ENCODE measurements at places on chromosomes 6 and 20.
A peak's percentile ranks its signal among the peaks of the same experiment; 100 is the strongest.

DNA sequence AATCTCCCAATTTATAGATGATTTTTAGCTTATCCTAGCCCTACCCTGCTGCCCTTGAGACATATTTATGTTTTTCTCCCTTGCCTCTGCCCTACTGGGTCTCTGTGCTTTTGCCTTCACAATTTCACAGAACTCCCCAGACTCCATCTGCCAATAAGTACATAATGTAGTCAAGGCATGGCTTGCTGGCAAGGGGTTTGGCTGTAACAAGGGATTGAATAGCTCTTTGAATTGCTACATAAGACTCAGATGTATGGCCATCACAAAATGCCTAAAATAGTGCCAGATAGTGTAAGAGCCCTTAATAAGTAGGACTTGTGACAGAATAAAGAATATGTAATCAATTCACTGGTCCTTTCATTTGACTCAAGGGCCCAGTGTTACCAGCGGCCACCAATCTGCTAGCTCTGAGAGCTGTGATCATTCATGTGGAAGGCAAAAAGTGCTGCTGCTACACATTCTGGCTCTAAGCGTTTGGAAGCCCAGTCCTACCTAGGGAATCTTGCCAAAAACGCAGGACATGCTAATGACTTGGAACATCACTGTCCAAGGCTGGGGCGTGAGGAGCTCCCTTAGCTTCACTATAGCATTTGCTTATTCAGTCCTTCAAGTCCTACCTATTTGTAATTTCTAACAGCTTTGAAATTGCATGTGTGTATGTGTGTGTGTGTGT, 20.5 kb downstream of the CLVS2 start:
- no peak for DNase-seq

GRCh38 chr20:57092900-57093530, 173.4 kb downstream of the BMP7 start:
- DNase-seq: no peak

DNA sequence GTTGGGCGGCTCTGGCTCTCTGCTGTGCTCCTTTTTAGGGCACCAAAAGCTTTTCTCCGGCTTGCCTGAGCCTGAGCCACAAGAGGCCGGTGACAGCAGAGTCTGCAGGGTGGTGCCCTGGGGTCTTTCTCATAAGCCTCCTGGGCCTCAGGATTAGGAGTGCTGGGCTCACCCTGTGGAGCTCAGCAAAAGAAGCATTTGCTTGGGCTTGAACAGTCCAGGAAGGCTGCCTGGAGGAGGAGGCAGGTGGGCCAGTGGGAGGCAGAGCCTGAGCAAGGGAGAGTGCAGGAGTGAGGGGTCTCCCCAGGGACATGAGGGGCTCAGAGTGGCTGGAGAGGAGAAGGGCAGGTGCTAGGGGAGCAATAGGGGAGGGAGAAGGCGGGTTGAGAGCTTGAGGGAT, 32.9 kb upstream of the MRGBP start:
- no peak for DNase-seq

- no peak for DNase-seq
These were observed 37.9 kb downstream of the SPATA2 start for GRCh38 chr20:49877386-49877921.

GRCh38 chr6:150929416-150929815, 63.9 kb downstream of the MTHFD1L start:
- no peak for DNase-seq

GRCh38 chr20:60211618-60212463, 253.6 kb downstream of the CDH26 start:
- no peak for DNase-seq

- DNase-seq: no peak
These were observed 21.0 kb upstream of the ATXN1 start for GRCh38 chr6:16782278-16782677.

DNA sequence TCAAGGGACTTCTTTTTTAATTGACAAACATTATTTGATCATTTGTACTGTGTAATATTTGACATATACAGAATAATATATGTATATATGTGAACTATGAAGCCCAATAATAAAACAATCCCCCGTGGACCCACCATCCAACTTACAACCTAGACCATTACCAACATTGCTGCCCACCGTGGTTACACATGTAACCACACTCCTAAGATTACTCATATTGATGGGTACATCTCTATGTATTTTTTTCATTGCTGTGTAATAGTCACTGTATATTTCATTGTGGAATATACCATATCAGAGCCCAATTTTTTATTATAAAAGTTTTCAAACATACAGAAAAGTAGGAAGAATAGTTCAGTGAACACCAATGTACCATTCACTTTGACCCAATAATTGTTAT, 94.3 kb downstream of the RTN4IP1 start:
- DNase-seq: no peak

DNA sequence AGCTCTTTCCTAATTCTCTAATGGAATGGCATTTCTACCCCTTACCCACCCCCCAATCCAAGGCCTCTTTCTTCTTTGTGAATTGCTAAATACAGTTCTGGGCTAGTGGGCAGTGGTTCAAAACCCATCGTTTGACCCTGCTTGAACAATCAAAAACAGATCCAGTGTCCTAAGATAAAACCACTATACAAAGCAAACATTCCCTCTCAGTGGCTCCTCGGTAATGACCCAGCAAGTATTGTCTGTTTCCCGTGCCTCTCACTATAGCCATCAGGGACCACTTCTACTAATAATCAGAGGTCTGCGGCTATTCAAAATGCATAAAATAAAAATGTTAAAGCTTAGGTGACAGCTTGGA, 143.5 kb upstream of the AKAP12 start:
- no peak for DNase-seq

GRCh38 chr6:16533721-16534136, 227.5 kb downstream of the ATXN1 start:
- no peak for DNase-seq

GRCh38 chr20:37179683-37180524, 556 bp upstream of the MROH8 start:
- no peak for DNase-seq

DNA sequence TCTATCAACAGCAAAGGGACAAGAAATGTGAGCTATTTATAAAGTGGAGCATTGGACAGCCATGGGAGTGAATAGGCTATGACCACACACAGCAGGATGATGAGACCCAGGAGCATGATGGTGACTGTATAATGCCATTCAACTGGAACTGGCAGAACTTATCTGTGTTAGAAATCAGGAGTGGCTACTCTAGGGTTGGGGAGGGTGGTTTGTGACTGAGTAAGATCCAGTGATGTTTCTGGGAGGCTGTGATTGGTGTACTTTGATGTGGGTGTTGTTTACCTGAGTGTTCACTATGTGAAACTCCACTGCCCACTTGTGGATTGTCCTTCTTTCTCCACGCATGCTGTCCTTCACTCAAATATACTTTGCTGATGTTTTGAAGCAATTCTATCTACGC, 11.5 kb upstream of the HLA-B start:
- DNase-seq: no peak

- no peak for DNase-seq
These were observed 26.2 kb upstream of the FOXP4 start for GRCh38 chr6:41519745-41520699.

DNA sequence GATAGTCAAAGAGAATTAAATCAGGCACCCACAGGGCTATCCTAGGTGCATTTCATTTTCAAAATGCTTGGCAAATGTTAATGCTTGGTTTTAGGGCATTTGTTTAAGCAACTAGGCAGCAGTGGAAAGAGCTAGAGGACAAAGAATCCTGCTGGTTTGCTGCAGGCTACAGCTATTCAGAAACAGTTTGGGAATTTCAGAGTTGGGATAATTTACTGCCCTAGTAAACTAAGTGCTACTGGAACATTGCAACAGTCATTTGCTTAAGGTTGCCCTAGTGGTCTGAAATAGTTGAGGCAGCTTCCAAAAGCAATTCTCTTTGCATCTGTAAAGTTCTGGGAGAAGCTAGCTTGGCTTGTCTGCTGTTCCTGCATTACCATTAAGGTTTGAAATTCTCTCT, 312.7 kb downstream of the LAMA2 start:
- no peak for DNase-seq

DNA sequence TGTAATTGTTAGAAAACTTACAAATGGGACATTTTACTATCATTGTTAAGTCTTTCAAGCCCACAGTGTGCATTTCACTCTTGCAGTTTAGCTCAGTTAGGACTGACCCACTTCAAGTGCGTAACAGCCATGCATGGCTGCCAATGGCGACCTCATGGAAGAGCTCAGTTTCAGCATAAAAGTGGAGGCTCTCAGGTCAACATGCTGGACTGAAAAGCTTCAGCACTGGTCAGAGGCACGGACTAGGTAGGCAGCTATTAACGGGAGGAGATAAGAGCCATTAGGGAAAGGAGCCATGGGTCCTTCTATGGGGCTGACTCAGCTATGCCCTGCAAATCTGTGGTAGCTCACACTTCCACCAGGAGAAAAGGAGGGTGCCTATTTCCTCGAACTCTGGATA, 101.8 kb downstream of the TTLL2 start:
- no peak for DNase-seq

DNA sequence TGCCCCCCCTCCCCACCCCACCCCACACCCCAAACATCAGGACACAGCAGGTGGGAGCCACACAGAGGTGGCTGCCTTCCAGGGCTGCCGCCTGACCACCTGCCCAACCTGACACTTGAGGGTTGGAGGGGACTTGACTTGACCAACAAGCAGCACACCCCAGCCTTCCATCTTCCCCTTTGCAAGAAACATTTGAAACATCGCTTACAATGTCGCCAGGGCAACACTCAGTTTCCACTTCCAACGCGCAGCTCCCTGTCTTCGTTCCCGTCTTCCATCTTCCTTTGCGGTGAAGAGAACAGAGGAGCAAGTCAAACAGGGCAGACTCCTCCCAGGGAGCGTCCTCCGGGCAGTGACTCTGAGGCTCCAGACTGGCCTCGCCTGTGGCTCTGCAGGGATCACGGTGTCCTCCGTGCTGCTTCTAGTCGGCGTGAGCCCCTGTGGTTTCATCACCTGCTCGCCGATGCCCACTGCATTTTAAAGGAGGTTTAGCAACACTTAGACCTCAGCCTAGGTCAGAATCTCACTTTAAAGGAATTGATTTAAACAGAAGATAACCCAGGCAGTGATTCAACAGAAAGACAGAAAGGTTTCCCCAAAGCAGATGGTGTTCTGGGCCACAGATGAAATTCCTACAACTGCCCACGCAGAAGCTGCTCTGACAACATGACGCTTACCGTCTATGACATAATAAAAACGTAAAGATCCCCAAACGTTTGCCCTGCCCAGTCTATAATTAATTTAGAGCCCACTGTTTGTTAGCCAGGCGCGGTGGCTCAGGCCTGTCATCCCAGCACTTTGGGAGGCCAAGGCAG, 130.8 kb downstream of the TAF4 start:
- DNase-seq: no peak

DNA sequence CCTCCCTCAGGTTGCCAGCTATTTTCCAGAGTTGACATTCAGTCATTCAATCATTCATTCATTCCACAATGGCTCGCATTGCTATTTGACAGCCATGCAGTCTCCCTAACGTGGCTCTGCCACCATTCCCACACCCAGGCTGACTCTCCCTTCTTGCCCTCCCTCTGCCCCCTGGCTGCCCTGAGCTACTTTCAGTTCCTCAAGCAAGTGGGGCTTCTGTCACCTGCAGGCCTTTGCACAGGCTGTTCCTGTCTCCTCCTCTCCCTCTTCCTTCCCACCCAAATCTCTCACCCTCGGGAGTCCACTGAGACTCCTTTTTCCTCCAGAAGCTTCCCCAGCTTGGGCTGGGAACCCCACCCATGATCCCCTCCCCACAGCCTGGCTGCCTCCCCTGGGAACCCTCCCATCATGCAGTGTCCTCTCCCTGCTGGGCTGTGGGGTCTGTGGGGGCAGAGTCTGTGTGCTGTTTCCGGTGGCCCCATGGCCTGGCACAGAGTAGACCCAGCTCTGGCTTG, 2.6 kb downstream of the PACSIN1 start:
- no peak for DNase-seq

- no peak for DNase-seq
These were observed 2.2 kb upstream of the MAPK13 start for GRCh38 chr6:36128073-36128472.

- DNase-seq: peak; percentile 66
These were observed 100.0 kb upstream of the CITED2 start for GRCh38 chr6:139474145-139475108.

DNA sequence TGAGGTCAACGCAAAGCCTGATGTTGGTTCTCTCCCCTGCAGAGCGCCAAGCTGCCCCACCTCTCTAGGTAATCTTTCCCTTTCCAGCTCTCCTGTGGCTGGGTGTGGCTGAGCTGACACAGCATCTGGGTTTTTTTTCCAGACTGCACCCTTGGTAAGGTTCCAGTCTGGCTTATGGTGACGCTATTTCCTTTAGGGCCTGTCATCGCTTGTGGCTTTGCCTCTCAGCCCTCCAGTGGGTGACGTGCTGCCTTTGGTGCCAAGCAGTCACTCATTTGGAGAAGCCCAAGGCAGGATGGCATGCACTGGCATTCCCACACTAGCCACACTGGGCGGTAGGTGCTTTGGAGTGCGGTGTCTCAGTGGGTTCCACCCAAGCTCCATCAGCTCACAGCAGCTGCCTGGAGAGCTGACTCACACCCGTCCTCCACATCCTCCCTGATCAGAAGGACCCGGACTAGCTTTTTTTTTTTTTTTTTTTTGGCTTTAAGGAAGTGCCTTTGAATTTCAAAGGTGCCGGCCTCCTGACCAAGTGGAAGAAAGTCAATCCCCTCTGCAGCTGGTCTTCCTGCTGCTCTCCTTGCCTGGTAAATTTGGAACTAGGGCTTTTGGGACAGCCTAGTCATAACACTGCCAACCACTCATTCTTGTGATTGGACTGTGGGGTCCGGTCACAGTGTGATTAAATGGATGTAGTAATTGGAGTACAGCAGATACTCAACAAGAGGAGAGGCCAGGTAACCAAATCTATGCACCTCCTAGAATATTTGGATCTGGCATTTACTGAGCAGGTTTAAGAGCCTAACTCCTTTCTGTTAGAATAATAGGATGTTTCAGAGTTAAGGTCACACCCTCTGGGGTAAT, 153.6 kb downstream of the CD83 start:
- no peak for DNase-seq

GRCh38 chr20:49344975-49345374, 67.1 kb upstream of the ZNFX1 start:
- DNase-seq: no peak

GRCh38 chr6:19525673-19526072, 311.5 kb upstream of the ID4 start:
- no peak for DNase-seq
